ENCODE measurements at places on chromosomes 7 and 10. TPM values are rescaled to one million over a fixed set of nuclear protein-coding genes. Genes with fewer than 3 reads are reported as not detected.

IL15RA gene
- 7.6 TPM for total RNA-seq

PIK3CG gene
- total RNA-seq = 47.2 TPM

FAM25A gene
- total RNA-seq = not detected

GRCh38 chr7:140156460-140157080 is 20.2 kb downstream of the KDM7A start:
- no peak for DNase-seq

ABCB4 gene
- total RNA-seq = 1.2 TPM

DNA sequence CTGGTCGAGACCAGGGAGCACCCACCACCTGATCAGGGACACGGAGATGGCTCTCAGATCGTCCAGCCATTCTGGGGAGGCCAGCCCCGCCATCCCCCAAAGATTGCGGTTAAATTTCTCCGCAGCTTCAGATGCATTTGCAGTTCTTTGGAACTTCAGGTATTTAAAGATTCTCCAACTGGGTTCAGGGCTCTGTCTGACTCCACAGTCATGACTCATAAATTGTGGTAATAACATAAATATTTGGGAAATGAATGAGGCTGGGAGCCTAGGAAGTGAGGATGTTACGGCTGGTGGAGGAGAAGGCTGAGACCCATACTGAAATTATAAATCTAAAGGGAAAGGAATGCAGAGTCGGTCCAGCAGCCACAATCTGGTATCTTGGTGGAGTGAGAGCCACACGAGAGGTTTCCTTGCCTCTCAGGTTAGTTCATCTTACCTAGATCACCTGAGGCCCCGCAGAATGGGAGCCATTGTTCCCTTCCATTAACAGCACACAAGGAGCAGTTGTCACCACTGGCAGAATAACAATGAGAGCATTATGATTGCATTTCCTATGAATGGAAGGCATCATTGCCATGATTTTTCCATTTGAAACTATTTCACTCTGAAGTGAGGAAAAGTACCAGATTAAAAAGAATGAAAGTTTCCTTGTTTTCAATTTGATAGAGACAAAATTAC is 26.7 kb upstream of the DNAJB6 start:
- no peak for DNase-seq

GRCh38 chr10:106997721-106998120 is 166.8 kb downstream of the SORCS1 start:
- DNase-seq = no peak

DNA sequence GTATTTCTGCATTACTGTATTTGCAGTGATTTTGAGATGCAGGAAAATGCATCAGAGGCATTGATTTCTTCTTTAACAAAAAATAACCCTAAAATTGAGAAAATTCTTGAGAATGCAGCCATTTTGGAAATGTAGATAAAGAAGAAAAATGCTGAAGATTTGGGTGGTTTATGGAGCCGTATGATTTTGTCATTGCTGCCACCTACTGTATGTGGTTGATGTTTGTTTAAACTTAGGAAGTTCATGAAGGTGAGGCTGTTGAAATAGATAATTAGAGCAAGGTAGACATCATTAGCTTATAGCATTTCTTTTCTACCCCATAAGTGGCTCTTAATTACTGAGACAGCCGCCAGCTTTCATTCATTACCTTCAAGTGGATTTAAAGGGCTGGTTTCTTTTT is 92.1 kb upstream of the SAMD8 start:
- peak; percentile 48 for DNase-seq

DNA sequence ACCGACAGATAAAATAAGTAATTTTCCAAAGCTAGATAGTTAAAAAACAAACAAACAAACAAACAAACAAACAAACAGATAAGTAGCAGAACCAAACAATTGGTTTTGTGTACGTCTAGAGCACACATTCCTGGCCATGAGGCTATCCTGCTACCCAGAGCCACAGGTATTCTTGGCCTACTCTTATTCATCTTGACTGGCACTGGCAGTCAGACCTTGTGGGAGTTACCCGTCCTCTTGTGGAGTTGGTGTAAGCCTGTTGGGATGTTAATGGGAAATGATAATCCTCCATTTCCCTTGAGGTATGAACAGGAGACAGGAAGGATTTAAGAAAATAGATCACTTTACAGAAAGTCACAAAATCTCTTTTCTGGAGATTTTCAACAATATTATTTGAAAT is 142.4 kb upstream of the MEOX2 start:
- no peak for DNase-seq

GRCh38 chr7:151851145-151851751 is 25.7 kb downstream of the PRKAG2 start:
- no peak for DNase-seq

NUTM2E gene
- total RNA-seq = 0.17 TPM

SYNPO2L gene
- not detected for total RNA-seq

DNA sequence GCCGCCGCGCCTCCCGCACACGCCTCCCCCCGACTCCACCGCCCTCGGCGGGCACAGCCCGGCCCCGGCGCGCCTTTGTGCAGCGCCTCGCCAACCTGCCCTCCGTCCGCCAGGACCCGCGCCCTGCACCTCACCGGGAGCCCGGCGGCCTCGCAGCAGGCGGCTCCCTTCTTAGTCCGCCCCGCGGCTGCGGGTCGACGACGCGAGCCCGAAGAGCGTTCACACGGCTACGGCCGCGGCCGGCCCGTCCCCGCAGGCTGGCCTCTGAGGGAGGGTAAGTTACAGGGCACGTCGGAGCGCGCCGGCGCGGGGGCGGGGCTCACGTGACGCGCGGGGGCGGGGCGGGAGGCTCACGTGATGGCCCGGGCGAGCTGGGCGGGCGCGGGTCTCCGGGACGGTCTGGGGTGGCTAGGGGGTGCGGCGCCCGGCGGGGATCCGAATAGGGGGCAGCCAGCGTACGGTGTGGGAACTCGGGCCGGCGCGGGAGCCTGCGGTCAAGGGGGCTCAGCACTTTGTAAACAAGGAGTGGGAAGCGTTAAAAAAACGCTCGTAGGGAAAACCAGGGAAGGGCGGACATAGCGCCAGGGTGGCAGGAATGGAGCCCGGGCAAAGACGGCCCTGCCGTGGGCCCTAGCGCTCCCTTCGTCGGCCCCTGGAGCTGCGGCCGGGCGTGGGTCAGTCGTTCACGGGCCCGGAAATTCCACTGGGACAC is at the start of gene ARHGAP12:
Gene ARHGAP12 (minus strand): TSS at position 283 of the 712 bp plus-strand sequence. CDS start 19,976 bp downstream, outside the sequence.
- DNase-seq = peak; percentile 85

OR2A5 gene
- not detected for total RNA-seq

DNA sequence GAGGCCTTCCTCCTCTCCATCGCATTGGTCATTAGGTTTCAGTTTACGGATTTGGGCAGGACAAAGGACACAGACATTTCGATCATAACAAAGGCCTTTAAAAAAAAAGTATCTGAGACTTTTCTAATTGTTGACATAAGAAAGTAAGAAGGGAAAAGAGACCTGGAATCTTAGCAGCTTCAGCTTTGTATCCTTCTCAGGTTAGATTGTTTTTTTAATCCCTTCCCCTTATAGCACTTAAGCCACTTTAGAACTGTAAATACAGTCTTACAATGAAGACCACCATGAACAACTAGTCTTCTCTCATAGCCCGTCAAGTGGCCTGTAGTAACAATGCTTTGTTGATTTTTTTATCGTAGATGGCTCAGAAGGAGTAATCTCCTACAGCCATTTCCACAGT is 45.2 kb downstream of the LMTK2 start:
- DNase-seq = no peak

BHLHA15 gene
- total RNA-seq = 4.3 TPM

DNA sequence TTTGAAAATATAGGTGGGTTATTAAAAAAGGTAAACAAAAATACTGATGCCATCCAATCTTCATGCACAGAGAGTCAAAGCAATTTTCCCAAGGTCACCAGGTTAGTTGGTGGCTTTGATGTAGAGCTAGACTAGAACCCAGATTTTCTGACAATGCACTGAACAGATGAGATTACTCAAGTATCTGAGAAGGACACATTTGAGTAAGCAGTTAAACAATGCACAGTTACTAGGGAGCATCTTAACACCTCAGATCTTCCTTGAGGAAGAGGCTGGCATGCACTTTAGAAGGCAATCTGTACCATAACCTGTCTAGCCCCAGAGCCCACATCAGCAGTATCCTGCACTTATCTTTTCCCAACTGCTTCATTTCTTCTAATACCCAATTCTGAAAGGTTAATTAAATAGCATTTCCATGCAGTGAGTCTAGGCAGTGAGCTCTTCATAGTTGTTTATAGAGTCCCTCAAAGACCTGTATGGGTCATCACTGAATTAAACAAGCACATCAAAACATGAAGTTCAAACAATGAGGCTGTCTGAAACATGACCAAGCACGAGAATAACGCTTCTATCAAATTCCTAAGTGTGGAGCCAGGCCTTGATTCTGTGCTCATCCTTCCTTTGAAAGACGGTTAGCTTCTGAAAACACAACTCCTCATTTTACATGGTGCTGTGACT is 38.2 kb upstream of the ANK3 start:
- DNase-seq = no peak

DNA sequence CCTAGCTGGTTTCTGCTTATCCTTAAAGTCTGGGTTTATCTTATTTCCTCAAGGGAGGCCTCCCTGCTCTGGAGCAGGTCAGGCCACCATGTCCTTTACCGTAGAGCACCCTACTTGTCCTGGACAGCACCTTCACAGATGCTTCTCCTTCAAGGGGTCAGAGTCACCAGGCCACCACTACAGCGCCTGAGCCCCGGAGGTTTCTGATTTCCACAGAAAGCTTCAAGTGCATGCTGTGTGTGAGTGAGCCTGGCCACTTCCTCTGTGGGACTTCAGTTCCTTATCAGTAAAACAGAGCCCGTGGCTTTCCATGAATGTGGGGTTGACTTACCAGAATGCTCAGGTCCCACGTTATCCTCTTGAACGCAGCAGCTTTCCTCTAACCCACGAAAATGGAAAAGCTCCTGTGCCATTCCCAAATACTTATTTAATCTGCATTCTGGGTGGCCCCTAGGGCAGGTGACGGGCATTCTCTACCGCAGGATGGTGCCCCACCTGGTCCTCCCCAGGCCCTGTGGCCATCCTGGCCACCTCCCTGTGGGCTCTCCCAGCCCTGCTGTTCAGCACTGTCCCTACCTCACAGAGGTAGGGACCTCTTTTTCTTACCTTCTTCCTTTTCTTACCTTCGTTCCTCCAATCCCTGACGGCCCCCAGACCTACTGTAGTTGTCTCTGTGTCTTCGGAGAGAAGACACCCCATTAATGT is 1.4 kb upstream of the DOCK1 start:
- DNase-seq = no peak

DNA sequence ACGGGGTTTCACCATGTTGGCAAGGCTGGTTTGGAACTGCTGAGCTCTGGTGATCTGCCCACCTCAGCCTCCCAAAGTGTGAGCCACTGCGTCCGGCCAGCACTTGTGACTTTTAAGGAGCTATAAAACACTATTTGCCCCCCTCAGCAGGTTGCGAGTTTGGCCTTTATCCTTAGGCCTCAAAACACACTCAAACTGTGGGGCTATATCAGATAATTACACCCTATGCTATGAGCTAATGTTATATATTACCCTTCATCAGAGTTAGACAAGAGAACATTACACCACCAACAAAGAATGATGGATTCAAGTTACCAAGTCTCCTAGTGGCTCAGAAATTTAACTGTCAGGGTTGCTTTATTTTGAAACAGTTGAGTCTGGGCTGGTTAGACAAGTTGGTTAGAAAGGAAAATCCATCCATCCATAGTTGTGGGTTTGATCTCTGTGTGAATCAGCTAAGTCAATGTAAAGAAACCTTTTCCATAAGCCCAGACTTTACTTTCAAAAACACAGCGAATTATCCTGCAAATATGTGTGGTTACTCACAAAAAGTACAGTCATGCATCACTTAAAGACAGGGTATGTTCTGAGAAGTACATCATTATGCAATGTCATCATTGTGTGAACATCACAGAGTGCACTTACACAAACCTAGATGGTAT is 115.8 kb downstream of the SEMA3D start:
- no peak for DNase-seq

XRCC2 gene
- total RNA-seq = 49.6 TPM

BMS1 gene
- 20.2 TPM for total RNA-seq

DNA sequence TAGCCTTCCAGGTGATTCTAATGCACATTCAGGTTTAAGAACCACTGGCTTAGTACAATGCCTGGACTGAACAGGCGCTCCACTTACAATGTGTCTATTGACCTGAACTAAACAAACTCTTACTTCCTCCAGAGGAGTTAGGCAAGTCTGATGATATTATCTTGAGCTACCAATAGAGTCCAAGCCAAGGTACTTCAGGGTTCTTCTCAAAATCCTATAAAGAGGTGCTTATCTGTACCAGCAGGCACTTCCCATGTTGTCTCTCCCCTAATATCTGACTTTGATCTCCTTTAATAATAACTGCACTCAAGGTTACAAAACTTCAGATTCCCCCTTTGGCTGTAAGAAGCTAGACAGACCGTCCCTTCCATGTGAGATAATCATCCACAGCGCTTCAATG is 157.0 kb upstream of the SVIL start:
- no peak for DNase-seq

GRCh38 chr10:90927293-90927692 is 6.4 kb upstream of the ANKRD1 start:
- no peak for DNase-seq

DNA sequence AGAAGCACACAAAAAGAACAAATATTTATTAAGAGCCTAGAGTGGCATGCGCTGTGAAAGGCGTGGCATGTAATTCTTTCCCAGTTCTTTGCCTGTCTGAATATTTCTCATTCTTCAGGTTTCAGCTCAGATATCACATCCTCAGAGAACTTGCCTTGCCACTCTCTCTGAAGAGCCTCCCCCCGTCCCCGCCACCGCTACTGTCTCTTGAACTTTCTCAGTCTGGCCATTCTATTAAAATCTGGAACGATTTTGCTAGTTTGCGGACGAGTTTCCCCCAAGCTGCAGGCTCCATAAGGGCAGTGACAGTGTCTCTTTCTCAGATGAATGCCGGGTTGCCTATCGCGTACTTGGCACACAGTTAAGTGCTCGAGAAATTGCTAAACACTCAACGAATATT is 787 bp upstream of the PLEKHA1 start:
- no peak for DNase-seq

ADGRA1 gene
- total RNA-seq = not detected

GRCh38 chr7:91496251-91496820 is 232.1 kb downstream of the FZD1 start:
- no peak for DNase-seq

GRCh38 chr7:105821527-105821926 is 54.9 kb downstream of the ATXN7L1 start:
- DNase-seq = no peak

DNA sequence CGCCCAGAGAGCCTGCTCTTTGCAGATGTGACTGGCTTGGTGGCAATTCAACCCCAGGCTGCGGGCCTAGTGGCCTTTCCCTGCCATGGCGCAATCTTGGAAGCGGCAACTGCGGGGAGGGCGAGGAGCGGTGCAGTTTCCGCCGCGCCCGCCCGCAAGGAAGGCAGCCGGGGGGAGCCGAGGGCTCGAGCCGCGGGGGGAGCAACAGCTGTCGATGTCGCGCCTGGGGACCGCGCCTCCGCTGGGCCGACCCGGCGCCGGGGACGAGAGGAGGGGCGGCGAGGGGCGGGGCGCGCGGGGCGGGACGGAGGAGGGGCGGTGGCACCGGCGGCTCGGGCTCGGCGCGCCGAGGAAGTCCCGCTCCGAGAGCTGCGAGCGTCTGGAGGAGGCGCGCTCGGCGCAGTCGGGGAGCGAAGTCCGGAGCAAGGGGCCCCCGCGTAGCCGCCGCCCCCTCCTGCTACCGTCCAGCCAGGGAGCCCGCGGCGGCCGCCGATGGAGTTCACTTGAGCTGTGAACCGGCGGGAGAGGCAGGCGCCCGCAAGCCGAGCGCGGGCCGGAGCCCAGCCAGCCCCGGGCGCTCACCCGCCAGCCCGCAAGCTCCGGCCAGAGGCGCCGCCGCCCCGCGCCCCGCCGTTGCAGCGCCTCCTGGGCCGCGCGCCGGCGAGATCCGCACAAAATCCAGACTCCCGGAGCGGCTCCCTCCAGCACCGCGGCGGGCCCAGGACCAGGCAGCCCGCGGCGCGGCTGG is 438.1 kb upstream of the GALNT17 start:
- peak; percentile 81 for DNase-seq
